ENCODE measurements at places on chromosomes 1 and 21. TPM values are rescaled to one million over a fixed set of nuclear protein-coding genes. Genes with fewer than 3 reads are reported as not detected.

MYOM3 gene
- not detected for total RNA-seq

OR2L13 gene
- not detected for total RNA-seq

MXRA8 gene
- 137 TPM for total RNA-seq

PDXK gene
- 105 TPM for total RNA-seq

DNA sequence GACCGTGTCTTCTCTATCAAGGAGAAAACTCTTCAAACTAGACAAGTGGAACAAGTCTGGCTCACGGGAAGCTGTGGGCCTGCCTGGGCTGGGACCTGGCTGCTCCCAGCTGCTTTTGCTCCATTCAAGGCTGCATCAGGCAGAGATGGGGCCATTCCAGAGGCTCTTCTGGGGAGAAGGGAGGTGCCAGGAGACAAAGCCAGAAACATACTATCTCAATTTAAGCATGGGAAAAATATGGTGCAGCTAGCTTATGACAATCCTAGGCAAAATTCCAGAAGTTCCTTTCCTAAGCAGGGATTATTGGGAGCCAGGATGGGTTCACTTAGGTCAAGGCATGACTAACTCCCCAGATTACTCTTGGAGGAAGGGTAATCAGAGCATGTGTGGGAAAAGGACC, 90.8 kb upstream of the SLC2A1 start:
- no peak overlapping the region for H3K4me3 ChIP-seq
- no peaks in the 10 kb centered on the region for H3K36me3 ChIP-seq
- no peak for DNase-seq

GRCh38 chr1:83693427-83694126, 305.4 kb downstream of the TTLL7 start:
- peaks cover 3% of the 10 kb centered on the region for H3K4me1 ChIP-seq
- H3K27ac ChIP-seq, result no peak overlapping the region
- DNase-seq, result no peak

DNA sequence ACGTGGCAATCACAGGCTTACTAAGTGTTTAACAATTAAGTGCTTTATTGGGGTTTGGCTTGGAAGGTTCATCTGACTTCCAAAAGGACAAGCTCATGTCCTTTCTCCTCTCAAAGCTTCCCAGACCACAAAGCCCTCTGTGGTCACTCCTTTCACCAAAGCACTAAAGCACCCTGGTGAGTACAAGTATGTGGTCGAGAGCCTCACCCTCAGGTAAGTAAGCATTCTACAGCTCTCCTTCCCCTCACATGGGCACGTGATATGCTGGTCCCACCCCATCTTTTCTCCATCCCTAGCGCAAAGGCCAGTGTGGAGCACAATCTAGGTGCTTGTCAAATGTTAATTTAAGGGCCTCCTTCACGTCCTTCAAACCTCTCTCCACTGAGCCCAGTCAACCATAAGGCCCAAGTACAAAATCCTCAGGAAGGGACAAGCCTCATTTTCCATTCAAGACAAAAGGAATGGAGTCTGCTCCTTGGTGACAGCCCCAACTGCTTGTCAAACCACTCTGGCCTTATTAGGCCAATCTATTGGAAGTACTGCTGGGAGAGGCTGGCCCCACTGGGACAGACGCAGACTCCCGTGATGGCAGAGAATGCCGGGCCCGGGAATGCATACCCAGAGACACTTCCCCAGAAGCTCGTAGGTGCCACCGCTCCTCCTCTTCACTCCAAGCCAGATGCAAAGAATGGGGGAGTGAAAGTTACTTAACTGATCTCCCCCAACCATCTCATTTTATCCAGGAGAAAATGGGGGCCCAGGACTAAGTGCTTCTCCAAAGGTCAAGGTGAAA, 7.8 kb downstream of the STMN1 start:
- H3K36me3 ChIP-seq, result no peaks in the 10 kb centered on the region
- H3K4me3 ChIP-seq, result no peak overlapping the region
- peaks cover 6% of the 10 kb centered on the region for H3K4me1 ChIP-seq
- no peak overlapping the region for H3K27ac ChIP-seq
- peak; percentile 77 for DNase-seq

DNA sequence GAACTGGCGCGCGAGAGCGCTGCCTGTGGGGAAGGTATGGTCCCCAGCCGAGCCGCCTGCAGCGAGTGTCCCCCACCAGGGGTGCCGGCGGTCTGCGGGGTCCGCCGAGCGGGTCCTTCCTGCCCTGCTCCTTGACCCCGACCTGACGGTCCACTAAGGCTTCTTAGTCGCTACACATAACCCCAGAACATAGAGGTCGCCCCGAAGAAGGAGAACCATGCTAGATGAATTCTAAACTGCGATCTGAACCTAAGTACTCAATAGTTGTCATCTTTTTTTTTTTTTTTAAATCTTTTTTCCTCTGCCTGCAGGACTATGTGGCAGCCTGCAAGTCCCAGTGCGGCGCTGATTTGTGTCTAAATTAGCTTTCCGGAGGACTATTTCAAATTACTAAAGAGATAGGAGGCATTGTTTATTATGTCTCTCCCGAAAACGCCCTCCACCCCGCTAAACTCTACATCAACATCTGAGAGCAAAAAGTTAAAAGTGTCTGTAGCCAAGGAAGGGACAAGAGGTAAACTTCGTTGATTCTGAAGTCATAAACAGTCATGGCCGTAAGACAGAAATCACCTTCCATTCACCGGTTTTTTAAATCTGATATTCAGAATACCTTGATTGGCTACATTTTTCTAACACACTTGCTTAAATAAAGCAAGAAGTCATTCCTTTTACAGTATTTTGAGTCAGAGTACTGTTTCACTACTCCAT, 476 bp downstream of the AXDND1 start:
- peaks cover 3% of the 10 kb centered on the region for H3K4me1 ChIP-seq
- H3K4me3 ChIP-seq, result peak overlapping the region; percentile 71
- no peak for DNase-seq
- peak overlapping the region; percentile 89 for H3K27ac ChIP-seq

GRCh38 chr1:200684015-200684414, 14.3 kb upstream of the DDX59 start:
- no peak overlapping the region for H3K27ac ChIP-seq
- no peaks in the 10 kb centered on the region for H3K4me1 ChIP-seq

DNA sequence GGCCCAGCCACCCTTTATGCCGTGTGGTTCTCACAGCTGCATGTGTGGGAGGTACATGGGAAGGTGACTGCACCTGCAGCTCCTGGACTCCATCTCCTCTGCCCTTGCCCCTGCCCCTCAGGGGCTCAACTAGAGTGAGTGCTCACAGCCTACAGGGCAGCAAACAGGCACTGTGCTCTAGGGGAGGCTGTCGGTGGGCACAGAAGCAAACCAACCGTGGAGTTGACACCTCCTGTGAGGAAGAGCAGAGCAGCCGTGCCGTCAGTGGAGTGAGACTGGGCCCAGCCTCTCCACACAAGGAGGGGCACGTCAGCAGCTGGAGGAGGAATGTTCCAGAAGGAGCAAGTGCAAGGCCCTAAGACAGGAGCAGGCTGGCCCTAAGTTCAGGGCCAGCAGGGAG, 32.7 kb downstream of the BMP8A start:
- H3K27me3 ChIP-seq, result no peaks in the 10 kb centered on the region
- no peaks in the 10 kb centered on the region for H3K4me1 ChIP-seq
- DNase-seq, result no peak
- no peak overlapping the region for H3K27ac ChIP-seq
- no peak overlapping the region for H3K4me3 ChIP-seq

GRCh38 chr1:83905315-83905907, 93.5 kb downstream of the TTLL7 start:
- no peaks in the 10 kb centered on the region for H3K27me3 ChIP-seq
- no peaks in the 10 kb centered on the region for H3K4me1 ChIP-seq
- H3K36me3 ChIP-seq, result no peaks in the 10 kb centered on the region

DNA sequence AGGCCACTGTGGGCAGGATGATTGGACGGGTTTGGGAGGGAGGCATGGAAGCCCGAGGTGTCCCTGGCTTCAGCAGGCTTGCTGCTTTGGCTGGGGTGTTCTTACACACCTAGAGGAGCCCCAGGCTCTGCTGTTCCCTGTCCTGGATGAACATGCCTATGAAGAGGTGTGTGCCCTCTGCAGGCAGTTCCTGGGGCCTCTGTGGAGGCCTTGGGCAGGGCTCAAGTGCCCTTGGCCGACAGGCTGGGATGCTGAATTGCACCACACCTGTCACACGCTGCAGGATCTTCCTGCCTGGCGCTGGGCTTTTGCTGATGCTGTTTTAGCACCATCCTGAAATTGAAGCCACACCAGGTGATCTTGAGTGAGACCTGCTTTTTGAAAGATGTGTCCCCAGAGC, 415.0 kb upstream of the VAMP3 start:
- H3K27ac ChIP-seq, result no peak overlapping the region
- no peak overlapping the region for H3K4me3 ChIP-seq
- no peaks in the 10 kb centered on the region for H3K36me3 ChIP-seq
- DNase-seq, result no peak
- no peaks in the 10 kb centered on the region for H3K27me3 ChIP-seq
- no peaks in the 10 kb centered on the region for H3K4me1 ChIP-seq

GRCh38 chr1:153040950-153041631, at the start of gene SPRR2D:
TSS of gene SPRR2D (minus strand) at chr1:153041120. CDS start at chr1:153040346, 774 bp downstream.
- H3K27me3 ChIP-seq, result no peaks in the 10 kb centered on the region
- no peak for DNase-seq
- no peaks in the 10 kb centered on the region for H3K36me3 ChIP-seq
- H3K4me3 ChIP-seq, result no peak within 1 kb of the TSS
- H3K4me1 ChIP-seq, result no peaks in the 10 kb centered on the region

GRCh38 chr1:245585252-245585959, 430.6 kb downstream of the KIF26B start:
- no peak for DNase-seq
- no peak overlapping the region for H3K27ac ChIP-seq
- H3K27me3 ChIP-seq, result no peaks in the 10 kb centered on the region

DNA sequence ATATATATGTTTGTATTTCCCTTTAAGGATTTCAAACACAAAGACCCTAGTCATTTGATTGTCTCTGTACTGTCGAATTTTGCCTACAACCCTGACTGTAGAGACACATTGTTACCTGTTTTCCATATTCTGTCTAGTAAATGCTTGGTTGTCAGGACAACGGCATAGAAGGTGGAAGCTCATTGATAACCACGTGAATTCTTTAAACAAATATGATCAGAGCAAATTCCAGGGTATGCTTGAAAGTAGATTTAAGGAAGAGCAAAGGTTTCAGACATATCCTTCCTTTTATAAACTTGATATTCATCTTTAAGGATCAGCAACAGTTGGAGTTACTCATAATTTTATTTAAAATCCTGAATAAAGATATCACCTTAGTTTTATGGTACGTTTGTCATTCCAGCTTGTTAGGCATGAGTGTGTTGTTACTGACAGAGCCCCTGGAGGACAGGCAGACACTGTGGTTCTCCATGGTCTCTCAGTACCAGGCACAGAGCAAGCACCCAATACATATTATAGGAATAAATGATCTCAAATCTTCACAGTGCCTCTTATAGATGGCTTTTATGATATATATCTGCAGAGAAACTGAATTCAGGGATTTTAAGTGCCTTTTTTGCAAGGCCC, 203.2 kb downstream of the FGGY start:
- peaks cover 5% of the 10 kb centered on the region for H3K4me1 ChIP-seq
- no peak overlapping the region for H3K4me3 ChIP-seq
- H3K27me3 ChIP-seq, result no peaks in the 10 kb centered on the region
- no peak overlapping the region for H3K27ac ChIP-seq

DNA sequence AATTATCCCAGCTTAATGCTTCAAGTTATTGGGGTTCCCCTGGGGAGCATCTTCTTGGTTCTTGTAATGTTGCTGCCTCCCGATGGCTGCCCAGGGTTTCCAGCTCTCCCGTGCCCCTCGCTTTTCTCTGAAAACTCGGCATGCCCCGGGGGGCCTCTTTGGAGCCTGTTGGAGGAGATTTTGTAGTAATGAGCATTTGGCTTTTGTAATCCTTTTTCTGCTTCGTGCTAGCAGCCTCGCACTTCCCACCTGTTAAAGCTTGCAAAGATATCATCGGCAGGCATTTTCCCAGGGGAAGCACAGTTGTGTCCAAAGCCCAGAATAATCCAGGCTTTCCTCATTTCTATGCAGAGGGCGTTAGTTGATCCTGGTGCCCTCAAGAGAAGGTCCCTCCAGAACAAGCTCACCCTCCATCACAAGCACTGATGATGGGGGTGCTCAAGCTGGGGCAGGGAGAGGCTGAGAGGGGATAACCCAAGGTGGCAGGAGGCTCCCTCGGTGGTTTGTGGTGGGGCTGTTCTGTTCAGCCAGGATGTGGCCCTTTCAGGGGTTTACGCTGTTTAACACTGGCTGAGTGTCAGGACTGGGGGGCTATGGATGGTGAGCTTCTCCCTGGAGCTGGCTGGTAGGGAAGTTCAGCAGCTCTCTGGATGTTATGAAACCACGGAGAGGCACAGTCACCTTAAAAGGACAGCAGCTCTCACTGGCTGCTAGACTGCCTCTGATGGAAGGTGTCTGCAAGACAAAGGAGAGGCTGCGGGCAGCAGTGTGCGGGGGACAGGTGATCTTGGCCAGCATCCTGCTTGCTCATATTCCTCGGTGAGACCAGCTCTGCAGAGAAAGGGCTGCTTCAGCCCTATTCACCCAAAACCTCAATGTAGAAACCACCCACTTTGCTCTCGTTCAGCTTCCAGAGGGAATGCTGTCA, 477.1 kb upstream of the VAMP3 start:
- no peak overlapping the region for H3K4me3 ChIP-seq
- DNase-seq, result no peak
- H3K27ac ChIP-seq, result no peak overlapping the region
- no peaks in the 10 kb centered on the region for H3K36me3 ChIP-seq
- H3K27me3 ChIP-seq, result no peaks in the 10 kb centered on the region
- no peaks in the 10 kb centered on the region for H3K4me1 ChIP-seq

DNA sequence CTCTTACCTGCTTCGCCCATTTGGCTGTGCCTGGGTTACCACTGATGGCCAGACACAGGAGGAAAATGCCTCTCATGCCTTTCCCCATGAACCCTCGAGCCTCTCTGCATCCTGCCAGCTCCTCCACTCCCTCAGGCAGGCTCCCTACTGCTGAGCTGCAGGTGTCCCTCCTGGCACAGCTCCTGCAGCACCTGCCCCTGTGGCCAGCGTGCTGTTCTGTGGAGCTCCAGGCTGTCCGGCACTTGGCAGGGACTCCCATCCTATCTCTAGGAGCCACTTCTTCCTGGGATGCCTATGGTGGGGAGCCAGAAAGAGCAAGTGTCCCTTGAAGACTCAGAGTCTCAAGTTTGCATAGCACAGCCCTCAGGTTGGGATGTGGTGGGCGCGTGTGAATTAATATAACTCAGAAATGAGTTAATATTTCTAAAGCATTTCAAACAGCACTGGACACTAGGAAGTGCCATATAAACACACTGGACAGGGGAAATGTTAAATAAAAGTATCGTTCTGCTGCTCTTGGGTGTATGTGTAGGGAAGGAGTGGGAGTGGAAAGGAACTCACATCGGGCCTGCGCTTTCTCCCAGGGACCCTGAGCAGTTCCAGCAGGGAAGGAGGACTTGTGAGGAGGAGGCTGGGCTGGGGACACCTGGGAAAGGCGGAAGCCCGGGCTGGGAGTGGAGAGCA, 2.7 kb downstream of the LRRC71 start:
- no peak overlapping the region for H3K27ac ChIP-seq
- H3K27me3 ChIP-seq, result peaks cover 8% of the 10 kb centered on the region
- no peak overlapping the region for H3K4me3 ChIP-seq

GRCh38 chr1:101178341-101178687, 58.5 kb upstream of the S1PR1 start:
- no peaks in the 10 kb centered on the region for H3K36me3 ChIP-seq
- H3K27ac ChIP-seq, result no peak overlapping the region
- DNase-seq, result no peak
- peaks cover 4% of the 10 kb centered on the region for H3K4me1 ChIP-seq
- H3K27me3 ChIP-seq, result no peaks in the 10 kb centered on the region
